ENCODE measurements at places on chromosomes 6 and 20.

DNA sequence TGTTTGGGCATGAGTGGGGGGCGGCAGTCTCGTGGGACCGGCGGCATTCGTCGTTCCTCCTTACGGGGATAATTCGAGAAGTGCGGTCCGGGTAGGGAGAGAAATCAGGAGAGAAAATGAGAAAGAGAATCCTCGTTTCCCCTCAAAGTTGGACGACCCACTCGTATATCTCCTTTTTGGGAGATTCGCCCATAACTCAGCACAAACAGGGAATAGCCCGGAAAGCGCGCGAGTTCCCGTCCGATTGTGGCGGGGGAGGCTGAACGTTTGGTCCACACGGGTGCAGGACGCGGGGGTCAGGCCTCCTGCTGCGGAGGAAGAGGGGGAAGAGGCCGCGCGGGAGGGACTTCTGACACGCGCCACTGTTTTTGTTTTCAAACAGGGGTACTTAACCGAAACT lies 42.4 kb downstream of the POPDC3 start:
- DNase-seq: no peak

DNA sequence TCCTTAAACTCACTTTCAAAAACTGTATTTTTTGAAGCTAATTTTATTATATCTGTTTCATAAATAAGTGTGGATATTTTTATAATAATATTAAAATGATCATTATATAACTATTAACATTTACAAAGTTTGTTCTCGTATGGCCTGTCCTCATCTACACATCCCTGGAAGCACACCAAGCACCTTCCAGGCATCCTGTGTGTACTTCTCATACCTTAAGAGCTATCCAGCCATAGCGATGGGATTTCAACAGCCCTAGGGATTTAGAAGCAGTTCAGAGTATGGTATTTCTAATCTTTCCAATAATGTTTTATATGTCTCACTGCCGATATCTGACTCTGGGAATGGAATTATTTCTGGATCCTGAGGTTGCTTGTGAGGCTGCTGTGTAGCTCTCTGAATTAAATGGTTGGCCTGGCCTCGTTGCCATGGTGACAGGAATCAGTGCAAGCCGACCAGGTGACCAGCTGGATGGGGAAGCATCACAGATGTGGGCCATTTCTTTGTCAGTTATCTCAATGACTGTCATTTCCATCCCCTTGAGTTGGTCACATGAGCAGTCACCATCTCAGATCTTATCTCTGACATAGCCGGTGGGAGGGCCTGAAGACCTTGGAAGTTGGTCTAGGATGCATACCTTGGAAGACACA lies 265.2 kb upstream of the RIN2 start:
- no peak for DNase-seq

- DNase-seq: peak; percentile 19
Measured at GRCh38 chr20:45306431-45306982, at the start of gene RBPJL. Gene RBPJL, plus strand, starts transcription at chr20:45306840. Its CDS starts 83 bp downstream, at chr20:45306923.

GRCh38 chr6:155523821-155524651 lies 68.4 kb upstream of the NOX3 start:
- DNase-seq: no peak

DNA sequence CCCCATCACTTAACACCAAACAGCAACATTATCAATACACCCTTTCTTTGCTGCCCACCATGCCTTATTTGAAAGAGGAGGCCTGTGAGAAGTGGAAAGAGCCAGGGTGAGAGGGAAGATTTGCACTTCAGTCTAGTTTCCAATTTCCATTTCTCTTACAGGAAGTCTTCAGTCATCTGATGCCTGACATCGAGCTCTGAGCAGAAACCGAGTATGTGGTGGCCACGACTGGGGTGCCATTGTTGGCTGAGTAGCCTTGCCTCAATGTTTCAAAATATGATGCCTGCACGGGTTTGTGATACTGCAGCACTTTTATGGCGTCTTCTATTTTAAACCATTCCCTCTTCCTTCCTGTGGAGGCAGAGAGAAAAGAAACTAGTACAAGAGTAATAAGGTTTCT lies 39.8 kb upstream of the SMIM29 start:
- DNase-seq: no peak

GRCh38 chr6:4580361-4580760 lies 195.8 kb upstream of the CDYL start:
- no peak for DNase-seq

DNA sequence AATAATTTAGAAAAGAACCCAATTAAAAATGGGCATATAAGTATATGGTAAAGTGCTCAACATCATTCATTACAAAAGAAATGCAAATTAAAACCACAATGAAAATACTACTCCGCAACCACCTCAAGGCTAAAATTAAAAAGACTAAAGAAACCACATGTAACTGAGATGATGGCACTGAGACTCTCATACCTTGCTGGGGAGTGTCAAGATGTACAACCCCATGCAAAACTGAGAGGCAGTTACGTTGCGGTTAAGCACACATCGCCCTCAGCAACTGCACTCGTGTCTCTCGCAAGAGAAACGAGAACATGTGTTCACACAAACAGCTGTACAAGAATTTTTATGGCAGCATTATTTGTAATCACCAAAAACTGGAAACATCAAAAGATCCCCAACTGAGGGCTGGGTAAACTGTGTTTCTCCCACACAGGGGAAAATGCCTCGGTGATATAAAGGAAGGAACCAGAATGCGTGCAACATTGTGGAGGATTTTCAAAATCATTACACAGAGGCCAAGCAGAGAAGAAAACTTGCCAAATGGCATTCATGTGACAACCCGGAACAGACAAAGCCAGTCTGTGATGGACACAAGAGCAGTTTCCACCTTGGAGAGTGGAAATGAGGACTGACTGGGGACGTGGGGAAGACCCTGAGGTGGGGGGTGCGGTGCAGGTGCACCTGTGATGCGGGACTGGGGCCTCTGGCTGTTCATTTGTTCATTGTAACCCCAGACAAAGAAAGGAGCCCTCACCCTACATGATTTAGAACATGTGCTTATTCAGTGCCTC lies 144.9 kb downstream of the WDR27 start:
- peak; percentile 2 for DNase-seq

DNA sequence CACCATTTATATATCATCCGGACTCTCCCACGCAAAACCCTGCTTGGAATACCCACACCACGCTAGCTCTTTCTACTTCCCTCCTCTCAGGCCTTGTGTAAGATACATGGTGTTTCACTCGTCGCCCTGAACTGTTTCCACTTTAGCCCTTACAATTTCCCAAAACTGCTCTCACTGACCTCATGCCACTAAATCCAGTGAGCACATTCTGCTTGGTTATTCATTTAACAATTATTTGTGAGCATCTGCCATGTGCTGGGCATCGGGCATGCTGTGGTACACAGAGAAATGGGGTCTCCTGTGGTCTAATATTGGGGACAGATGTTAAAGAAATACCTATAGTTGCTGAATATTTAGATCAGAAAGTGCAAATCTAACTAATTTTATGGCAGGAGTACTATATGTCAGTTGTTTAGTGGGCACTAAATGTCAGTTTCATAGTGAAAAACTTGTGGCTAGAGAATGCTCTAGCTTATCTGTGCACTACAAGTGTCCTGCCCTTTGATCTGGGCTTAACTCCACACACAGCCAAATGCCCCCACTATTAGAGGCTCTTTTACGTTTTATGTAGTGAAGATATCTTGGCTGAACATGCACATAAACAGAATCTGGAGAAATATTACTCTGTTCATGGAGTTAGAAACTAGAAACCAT lies 41.0 kb downstream of the PLEKHG1 start:
- DNase-seq: no peak

DNA sequence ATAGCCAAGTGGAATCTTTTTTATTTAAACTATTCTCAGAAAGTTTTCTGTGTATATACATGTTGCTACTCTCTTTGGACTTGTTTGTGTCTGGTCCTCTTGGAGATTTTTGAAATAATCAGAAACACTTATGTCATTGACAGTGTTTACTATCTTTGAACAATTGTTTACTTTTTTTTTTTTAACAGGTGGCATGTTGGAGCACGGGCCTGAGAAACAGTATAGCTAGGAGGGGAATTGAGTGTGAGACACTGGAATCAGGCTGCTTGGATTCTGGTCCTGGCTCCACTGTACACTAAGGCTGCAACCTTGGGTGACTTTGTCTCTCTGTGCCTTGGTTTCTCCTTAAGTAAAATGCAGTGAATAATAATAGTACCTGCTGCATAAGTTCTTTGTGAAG lies 279.6 kb downstream of the PRL start:
- DNase-seq: no peak

- no peak for DNase-seq
Measured at GRCh38 chr6:155080881-155081845, 86.0 kb downstream of the TIAM2 start.

DNA sequence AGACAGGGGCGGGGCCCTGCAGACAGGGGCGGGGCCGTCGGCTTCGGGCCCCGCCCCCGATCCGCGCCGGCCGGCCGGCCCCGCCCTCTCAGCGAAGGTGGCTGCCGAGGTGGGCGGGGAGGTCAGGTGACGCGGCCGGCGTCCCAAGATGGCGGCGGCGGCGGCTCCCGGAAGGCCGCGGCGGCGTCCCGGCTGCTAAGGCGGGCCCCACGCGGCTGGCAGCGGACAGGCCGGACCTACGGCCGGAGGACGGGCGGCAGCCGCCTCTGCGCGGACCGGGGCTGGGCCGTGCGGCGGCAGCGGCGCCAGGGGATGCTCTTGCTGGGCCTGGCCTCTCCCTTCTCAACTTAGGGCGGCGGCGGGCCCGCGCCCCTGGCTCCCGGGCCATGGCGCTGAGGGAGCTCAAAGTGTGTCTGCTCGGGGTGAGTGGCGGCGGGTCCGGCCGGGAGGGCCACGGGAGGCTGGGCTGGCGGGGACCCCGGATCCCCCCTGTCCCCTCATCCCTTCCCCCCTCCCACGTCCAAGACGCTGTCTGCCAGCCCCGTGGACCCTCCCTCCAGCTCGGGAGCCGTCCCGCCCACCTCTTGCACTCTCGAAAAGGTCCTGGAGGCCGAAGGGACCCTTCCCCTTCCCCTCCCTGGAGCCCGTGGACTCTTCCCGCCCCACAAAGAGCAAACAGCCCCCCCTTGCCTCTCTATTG lies at the start of gene RAB22A:
TSS of gene RAB22A (plus strand) at position 125 of the 700 bp plus-strand sequence. CDS start at position 387, 262 bp downstream.
- DNase-seq: peak; percentile 80

GRCh38 chr6:44001318-44002066 lies 125.8 kb downstream of the MRPL14 start:
- no peak for DNase-seq

DNA sequence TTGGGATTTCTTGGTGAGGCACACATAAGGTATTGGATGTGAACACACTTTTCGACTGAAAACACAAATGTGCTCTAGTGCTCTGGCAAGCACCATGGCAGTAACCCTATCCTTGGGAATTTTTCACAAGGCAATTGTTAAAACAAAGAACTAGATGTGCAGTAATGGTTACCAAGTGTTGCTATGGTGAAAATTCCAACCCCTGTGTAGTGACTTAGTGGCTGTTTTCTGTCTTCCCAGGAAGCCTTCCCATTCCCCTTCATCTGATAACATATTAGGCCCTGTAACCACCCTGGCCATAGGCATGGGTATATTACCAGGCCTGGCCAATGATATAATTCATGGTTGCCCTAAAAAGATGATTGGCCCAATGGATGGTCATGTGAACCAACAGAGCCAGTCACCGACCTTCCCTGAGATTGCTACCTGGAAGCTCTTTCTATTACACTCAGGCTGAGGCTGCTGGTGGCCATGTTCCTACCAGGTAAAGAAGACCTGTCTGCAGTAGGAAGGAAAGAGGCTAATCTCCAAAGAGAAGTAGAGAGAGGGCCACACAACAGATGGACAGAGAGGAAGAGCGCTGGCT lies 4.1 kb downstream of the C20orf202 start:
- DNase-seq: no peak

DNA sequence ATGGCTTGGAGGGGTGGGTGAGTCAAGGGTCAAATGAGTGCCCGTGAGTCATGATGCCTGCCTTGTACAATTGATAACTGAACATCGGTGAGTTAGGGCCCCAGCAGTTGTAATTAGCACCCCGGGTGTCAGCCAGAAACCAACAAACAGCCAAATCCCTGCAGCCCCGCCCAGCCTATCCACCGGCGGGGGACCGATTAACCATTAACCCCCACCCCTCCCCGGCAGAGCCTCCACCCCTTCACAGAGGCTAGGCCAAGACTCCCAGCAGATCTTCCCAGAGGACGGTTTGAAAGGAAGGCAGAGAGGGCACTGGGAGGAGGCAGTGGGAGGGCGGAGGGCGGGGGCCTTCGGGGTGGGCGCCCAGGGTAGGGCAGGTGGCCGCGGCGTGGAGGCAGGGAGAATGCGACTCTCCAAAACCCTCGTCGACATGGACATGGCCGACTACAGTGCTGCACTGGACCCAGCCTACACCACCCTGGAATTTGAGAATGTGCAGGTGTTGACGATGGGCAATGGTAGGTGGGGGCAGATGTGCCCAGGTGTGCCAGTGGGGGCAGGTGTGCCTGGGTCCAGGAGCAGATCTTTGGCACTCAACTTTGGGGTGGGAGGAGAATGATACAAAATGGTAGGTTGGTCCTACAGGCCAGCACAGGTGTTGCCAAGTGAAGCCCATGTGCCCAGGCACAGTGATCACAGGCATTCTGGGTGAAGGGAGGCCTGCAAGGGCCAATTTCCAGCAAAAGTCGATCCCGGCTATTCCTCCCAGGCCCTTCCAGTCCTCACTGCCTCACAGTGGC lies 45.7 kb downstream of the HNF4A start:
- DNase-seq: no peak

GRCh38 chr20:16407251-16408067 lies 165.8 kb downstream of the KIF16B start:
- DNase-seq: no peak

GRCh38 chr20:24819331-24819965 lies 129.6 kb upstream of the CST7 start:
- no peak for DNase-seq

GRCh38 chr6:158285656-158286021 lies 26.6 kb upstream of the TULP4 start:
- no peak for DNase-seq

DNA sequence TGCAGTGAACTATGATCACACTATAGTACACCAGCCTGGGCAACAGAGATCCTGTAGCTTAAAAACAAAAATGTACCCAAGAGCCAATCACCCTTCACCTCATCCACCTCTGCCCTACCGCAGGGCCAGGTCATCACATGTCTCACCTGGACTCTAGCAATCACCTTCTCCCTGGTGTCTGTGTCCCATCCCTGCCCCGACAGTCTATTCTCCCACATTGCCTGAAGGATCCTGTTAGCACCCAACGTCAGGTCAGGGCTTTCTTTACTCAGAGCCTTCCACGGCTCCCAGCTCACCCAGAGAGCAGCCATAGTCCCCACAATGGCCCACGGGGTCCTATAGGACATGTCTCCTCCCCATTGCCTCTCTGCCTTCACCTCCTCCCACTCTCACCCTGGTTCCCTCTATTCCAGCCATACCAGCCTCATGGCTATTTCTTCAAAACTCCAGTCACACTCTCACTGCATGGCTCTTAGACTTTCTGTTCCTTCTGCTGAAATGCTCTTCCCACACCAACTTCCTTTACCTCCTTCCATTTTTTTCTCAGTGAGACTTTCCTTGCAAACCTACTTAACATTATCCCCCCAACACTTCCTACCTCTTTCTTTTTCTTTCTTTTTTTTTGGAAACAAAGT lies 22.5 kb upstream of the ARFGEF2 start:
- no peak for DNase-seq

- no peak for DNase-seq
Measured at GRCh38 chr6:10112871-10113549, 301.9 kb downstream of the TFAP2A start.
